Fibroblast of villous mesenchyme (primary cell): ENCODE measurements at places on chromosomes 3 and 15. TPM values are rescaled to one million over a fixed set of nuclear protein-coding genes. Genes with fewer than 3 reads are reported as not detected.
A peak's percentile ranks its signal among the peaks of the same experiment; 100 is the strongest.

- no peak for DNase-seq
Measured at GRCh38 chr15:84934942-84935729, 46.5 kb upstream of the PDE8A start.

GRCh38 chr15:42147431-42147735 is 9.1 kb downstream of the PLA2G4F start:
- DNase-seq, result no peak

DNA sequence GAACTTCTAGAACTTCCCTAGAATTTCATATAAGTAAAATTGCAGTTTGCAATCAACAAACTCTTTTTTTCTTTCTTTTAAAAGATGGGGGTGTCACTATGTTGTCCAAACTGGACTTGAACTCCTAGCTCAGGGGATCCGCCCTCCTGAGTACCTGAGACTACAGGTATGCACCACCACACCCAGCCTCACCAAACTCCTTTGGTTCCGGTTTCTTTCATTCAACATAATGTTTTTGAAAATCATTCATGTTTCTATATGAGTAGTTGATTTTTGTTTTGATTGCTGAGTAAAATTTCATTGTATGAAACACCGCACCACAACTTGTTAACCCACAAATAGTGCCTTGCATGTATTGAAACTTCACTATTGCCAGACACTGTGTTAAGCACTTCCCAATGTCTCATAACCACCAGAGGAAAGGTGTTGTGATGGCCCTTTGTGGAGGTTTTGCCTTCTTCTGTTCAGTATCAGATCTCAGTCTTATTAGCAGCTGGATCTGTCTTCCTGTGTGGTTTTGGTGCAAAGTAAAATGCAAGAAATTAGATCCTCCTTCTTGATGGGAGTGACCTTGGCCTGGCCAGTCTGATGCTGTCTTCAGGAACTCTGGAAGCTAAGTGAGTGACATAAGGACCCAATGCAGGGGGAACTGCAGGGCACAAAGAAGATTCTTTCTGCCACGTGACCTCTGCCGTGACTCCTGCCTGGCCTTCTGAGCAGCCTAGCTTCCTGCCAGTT is 78.8 kb upstream of the UBE2E1 start:
- DNase-seq, result no peak

DNA sequence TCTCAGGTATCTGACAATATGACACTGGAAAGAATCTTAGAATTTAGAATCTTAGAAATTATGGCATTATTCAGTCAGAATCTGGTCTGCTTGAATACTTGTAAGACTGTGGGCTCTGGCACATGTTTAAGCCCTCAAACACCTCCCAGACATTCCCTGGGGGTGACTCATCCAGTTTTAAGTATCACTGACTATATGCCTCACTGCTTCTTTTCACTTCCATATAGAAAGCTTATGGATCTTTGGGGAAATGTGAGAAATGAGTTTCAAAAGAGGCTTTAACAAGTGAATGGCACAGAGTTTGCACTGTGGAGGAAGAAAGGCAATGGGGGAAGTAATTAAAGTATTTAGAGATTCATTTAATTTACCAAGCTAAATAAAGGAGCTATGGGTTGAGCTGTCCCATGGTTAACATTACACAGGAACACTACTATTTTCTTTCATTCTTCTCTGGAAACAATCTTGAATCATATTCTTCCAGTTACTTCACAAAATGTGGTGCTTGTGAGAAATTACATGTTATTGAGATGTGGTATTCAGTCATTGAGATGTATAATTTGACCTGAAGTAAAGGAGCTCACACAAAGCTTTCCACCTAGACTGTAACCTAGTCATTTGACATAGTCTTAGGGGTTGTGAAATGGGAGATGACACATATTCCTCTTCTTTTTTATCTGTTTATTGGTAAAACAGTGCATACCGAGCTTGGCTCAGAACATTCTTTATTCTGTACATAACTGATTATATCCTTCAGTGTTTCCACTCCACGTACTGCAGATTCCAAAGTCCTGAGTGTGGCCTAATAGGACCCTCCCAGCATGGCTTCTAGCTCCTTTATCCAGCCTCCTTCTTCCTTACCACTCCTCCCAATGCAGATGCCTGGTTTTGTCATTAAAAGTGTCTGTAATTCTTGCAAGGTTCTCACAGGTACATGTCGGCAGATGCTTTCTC is 544.6 kb upstream of the NECTIN3 start:
- DNase-seq, result peak; percentile 94

BNC1 gene
- total RNA-seq, result 5.2 and 6.9 TPM in 2 replicates

ACP3 gene
- 2.3 and 10.8 TPM in 2 replicates for total RNA-seq

DNA sequence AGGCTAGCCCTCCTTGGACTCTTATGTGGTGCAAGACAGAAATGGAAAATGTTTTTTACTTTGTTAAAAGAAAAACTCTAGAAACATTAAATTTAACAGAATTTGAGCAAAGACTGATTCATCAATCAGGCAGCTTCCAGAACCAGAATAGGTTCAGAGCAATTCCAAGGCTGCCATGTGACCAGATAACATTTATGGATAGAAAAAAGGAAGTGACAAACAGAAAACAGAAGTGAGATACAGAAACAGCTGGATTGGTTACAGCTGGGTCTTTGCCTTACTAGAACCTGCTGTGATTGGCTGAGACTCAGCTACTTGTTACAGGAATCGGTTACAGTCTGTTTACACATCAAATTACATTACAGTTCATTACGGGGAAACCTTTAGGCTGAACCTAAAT is 22.5 kb upstream of the OTOL1 start:
- no peak for DNase-seq

SCAANT1 gene
- total RNA-seq, result not detected in 2 replicates

DNA sequence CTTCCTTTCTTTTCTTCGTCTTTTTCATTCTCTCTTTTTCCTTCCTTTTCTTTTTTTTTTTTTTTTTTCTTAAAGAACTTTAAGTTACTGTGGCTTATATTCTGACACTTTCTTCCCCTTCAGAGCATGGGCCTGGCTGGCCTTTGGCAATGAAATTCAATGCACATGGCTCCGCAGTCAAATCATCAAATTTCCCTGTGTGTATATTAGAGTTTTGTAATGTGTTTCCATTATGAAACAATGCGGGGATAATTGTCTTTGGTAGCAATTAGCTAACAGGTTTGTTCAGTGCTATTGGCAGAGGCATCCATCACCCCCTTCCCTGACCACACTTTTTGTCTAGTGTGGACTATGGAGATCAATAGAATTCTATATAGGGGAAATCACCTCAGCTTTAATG is 80.5 kb downstream of the CDIN1 start:
- DNase-seq, result no peak

- DNase-seq, result no peak
Measured at GRCh38 chr3:147210676-147211075, 195.7 kb downstream of the ZIC4 start.

DNA sequence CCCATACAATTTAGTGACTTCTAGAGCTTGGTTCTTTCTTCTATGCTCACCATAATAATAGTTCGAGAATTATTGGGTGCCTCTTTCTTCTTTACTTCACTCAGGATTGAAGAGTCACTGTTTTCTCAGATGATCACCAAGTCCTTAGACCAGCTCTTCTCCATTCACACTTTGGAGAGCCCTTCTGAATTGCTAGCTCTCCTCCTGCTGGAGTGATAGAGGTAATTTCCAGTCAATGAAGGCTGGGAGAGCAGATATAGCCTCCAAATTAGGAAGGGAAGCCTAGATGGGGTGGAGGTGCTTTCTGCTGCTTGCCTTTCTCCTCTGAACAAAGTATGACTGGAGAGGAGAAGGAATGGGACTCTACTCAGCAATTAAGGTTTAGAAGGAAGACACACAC is 10.7 kb upstream of the BBX start:
- DNase-seq, result peak; percentile 28

GRCh38 chr3:179970746-179971145 is 66.0 kb downstream of the PEX5L start:
- DNase-seq, result no peak

- DNase-seq, result no peak
Measured at GRCh38 chr3:166569589-166569988, 732.4 kb upstream of the BCHE start.

MEGF11 gene
- total RNA-seq, result under 0.01 TPM in 1 of 2 replicates, not detected in the other

USP50 gene
- total RNA-seq, result 1.3 TPM in 1 of 2 replicates, not detected in the other

PRKCI gene
- 81.8 and 98.4 TPM in 2 replicates for total RNA-seq

DNA sequence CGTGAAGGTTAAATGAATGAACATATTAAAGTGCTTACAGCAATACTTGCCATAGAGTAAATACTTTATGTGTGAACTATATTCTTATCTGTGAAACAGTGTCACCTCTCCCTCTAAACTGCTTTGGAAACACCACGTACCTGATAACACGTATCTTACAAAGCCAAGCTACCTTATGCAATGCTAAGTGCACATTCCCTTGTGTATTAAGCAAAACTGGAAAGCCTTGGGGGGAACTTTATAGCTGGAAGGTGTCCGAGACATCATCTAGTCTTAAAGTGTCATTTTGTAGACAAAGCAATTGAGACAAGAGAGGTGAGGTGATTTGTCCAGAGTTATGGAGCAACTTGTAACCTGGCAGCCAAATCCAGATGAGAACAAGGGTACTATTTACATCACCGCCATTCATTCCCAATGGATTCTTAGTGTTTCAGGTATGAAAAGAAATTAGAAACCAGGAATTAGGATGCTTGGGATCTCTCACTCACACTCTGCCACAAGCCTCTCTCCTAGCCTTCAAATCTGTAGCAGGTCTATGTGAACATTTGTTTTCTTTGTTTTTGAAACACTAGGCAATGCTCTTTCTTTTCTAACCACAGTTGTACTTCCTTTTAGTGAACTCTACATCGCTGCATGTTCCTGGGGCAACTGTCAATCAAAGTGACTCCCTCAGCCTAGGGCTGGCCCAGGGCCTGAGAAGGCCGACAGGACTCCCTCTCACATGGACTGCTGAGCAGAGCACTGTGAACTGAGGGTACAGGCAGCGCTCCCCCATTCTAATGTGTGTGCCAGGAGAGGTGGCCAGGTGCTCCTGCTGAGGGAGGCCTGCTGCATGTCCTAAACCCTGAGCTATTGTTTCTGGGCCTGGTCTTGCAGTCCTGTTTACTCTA is 13.9 kb upstream of the MGLL start:
- DNase-seq, result no peak

DNA sequence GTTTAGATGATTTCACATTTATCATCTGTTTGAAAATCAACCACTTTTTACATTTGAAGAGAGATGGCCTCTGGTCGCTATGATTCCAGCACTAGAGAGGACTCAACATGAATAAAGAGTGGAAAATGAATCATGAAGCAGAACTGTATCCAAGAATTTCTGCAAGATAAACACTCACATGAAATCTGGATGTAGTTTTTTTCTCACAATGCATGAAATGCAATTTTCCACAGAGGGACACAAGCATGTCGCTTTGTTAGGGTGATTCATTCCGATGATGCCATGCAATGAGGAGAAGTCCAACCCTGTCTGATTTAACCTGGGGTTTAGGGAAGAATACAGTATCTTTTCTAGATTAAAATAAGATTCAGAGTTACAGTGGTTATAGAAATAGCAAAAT is 50.4 kb upstream of the ADCY5 start:
- DNase-seq, result no peak

AMT gene
- 1.3 and 1.7 TPM in 2 replicates for total RNA-seq

PLSCR4 gene
- 13.5 and 22.9 TPM in 2 replicates for total RNA-seq

GRCh38 chr3:115989684-115990421 is 366.5 kb downstream of the GAP43 start:
- peak; percentile 59 for DNase-seq

DNA sequence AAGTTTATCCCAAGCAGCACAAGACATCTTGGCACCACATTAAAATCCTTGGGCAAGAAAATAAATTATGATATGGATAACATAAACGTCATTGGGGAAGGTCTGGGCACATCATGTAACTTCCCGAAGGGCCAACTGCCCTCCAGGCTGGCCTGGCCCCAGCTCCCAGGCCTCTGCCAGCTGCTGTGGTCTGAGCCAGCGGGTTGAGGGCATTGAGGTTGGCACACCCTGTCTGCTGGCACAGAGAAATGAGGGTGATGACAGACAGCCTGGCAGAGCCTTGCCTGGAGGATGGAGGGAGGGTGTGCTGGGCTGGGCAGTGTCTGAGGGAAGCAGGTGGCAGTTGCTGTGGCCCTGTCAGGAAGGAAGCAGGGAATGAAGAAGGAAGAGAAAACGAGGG is 3.3 kb upstream of the RBSN start:
- DNase-seq, result no peak

TERC gene
- 168 and 175 TPM in 2 replicates for total RNA-seq

MEIS2 gene
- total RNA-seq, result 40.9 and 73.0 TPM in 2 replicates

DNA sequence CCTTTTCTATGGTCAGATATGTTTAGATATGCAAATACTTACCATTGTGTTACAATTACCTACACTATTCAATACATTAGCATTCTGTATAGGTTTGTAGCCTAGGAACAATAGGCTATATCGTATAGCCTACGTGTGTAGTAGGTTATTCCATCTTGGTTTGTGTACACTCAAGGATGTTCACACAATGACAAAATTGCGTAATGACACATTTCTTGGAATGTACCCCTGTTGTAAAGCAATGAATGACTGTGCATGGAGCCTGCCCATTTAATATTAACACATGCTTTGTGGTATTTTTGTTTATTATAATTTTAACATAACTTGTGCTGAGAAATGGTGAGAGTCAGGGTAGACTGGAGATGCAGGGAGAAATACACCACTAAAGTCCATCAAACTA is 154.9 kb downstream of the LEKR1 start:
- no peak for DNase-seq

DNA sequence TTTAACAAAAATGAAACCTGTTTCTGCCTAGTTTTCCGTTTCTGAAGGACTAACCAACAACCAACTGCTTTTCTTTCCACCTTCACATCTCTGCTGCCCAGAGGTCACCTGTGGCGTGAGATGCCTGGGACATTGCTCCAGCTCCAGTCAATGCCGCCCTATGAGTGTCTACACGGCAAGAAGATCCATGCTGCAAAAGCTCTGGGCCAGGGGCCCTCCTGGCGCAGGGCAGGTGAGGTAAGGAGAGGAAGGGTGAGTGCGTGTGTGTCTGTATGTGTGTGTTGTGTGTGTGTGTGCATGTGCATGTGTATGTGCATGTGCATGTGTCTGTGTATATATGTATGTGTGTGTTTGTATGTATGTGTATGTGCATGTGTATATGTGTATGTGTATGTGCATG is 131.4 kb downstream of the NSMCE3 start:
- DNase-seq, result no peak

GRCh38 chr15:89364341-89364740 is 29.7 kb upstream of the POLG start:
- DNase-seq, result no peak

UBA3 gene
- 82.1 and 92.0 TPM in 2 replicates for total RNA-seq
